ENCODE measurements at places on chromosomes 16 and 17.

- no peak for DNase-seq
Measured at GRCh38 chr16:53563426-53563825, 60.4 kb upstream of the AKTIP start.

- no peak for DNase-seq
Measured at GRCh38 chr17:68197091-68197996, 50.5 kb upstream of the AMZ2 start.

- no peak for DNase-seq
Measured at GRCh38 chr17:75103601-75104554, 5.9 kb upstream of the ARMC7 start.

- DNase-seq = no peak
Measured at GRCh38 chr16:50273888-50274325, 7.6 kb downstream of the ADCY7 start.

DNA sequence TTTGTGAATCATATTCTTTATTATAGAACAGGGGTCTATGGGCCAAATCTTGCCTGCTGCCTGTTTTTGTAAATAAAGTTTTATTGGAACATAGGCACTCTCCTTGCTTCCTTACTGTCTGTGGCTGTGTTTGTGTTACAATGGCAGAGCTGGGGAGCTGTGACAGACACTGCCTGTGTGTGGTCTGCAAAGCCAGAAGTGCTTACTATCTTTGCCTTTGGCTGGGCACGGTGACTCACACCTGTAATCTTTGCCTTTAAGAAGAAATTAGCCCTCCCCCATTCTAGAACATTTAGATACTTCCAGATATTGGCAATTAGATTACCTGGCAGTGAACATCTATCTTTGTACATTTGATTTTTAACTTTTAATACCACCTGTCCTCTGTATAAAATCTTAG lies 308.3 kb downstream of the FOXL1 start:
- DNase-seq = peak; percentile 22

GRCh38 chr17:19733953-19734526 lies 14.1 kb downstream of the ALDH3A1 start:
- DNase-seq = no peak

- peak; percentile 98 for DNase-seq
Measured at GRCh38 chr17:42436391-42436790, 13.3 kb upstream of the CAVIN1 start.

DNA sequence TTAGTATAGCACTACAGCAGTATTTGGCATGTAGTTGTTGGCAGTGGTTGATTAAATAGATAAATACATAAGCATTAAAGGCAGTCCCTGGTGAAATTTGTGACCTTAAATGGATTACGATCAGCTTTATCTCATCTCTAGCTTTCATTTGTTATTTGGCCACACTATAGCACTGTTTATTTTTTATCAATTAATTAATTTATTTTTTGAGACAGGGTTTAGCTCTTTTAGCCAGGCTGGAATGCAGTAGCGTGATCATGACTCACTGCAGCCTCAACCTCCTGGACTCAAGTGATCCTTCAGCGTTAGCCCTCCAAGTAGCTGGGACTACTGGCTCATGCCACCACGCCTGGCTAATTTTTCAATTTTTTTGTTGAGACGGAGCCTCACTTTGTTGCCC lies 18.7 kb upstream of the ARHGAP17 start:
- DNase-seq = peak; percentile 91

DNA sequence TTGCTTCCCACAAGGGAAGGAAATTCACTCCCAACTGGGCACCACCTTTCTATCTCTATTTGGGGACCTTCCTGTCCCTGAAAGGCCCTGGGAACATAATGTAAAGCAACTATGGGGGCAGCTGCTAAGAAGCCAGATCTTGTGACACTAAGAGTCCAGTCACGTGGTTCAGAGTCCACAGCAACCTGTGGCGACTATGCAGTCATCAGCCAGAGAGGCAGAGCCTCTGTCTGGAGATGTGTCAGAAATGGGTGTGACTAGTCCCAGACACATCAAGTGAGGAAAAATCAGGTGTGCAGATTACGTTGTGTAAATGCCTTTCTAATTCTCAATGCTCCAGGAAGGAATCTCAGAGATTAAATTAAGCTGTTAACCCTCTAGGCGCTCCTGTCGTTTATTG lies 26.6 kb upstream of the SKAP1 start:
- no peak for DNase-seq

DNA sequence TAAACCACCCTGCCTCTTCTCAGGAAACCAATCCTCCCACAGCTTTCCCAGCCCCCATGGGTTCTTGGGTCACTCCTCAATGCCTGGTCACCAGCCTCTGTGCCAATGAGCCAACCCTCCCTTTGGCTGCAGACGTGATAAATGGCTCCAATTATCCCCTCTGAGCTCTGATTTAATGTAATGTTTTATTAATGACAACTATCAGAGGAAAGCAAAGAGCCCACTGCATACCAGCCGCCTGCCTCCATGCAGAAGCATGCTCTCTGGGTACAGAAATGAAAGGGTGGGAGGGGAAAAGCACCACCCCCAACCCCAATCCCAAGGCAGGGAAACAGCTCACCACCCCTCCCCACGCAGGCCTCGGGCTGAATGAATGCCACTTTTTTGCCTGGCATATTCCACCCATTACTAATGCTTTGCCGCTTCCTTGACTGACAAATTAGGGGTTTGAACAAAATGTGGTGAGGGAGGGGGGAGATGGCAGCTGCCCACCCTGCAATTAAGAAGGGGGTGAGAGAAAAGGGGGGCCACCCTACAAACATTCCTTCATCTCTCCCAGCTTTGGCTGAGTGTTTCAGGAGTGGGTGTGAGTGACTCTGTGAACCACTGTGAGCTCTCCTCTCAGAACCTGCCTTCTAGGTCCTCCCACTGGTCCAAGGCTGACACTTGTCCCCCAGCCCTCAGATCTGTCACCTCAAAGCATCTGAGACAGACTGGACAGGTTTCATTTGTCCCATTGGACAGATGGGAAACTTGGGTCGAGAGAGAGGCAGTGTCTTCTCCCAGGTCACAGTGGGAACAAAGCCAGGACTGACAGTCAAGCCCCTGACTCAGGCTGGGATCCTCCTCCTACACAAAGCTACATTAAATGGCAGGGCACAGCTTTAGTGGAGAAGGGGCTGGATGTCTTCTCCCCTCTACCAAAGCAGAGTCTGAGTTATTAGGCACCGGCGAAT lies 161.5 kb downstream of the TMEM132E start:
- no peak for DNase-seq

GRCh38 chr17:73551759-73552158 lies 92.5 kb downstream of the SDK2 start:
- no peak for DNase-seq

DNA sequence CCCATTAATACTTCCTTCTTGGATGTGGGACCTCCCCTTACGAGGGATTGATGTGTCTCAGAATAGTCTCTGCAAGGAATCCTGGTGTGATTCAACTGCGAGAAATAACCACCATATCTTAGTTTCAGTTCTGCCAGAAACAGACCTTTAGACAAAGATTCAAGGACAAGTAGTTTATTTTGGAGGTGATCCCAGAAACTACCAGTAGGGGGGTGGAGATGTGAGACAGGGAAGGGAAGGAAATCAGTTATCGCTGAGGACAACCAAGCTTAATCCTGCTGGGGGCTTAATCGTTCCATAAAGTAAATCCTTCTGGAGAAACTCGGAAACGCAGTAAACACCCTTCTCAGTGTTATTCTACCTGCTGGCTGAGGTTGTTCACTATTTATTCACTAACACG lies 5.0 kb upstream of the SDR42E1 start:
- DNase-seq = peak; percentile 24

GRCh38 chr17:29572691-29573557 lies 4.4 kb downstream of the TP53I13 start:
- DNase-seq = peak; percentile 47

DNA sequence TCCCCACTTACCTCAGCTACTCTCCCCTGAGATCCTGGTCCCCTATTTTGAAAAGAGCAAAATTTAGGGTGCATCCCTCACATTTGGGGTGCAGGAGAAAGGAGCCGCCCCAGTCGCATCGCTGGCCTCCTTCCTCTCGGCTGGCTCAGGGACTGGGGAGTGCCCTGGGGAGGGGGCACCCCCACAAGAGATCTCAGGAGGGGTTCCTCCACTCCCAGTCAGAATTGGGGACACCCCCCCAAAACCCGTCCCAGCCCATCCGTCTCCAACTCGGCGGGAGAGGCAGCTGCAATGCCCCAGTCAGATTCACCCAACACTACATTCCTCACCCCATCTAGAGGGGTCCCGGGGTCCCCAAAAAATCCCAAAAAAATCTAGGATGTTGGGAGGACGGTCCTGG lies 3.5 kb upstream of the BCL6B start:
- DNase-seq = no peak

GRCh38 chr16:83143788-83144187 lies 517.0 kb downstream of the CDH13 start:
- DNase-seq = peak; percentile 74

- DNase-seq = no peak
Measured at GRCh38 chr16:26649381-26650045, 417.2 kb upstream of the C16orf82 start.

DNA sequence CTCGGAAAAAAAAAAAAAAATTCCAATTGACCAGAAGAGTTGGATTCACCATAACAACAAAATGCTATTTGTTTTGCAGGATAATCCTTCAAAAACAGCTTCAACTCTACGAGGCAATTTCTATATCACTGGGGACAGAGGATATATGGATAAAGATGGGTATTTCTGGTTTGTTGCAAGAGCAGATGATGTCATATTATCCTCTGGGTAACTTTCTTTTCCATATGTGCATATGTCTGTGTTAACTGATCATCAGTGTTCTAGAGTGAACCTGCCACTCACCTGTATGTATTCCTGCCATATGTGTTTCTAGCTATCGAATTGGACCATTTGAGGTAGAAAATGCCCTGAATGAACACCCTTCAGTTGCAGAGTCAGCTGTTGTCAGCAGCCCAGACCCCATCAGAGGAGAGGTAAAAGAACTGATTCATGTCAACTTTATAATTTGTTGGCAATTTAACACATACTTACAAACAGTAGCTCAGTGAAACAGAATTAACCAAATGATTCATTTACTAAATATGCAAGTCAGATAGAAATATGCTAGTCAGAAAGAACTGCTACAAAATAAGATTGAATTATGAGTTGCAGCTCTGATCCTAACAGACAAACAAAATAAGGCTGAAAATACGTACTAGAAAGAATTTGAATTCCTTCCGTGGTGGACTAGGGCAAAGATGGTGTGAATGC lies 14.2 kb downstream of the ERI2 start:
- no peak for DNase-seq

- DNase-seq = no peak
Measured at GRCh38 chr17:32813021-32813420, 63.9 kb downstream of the MYO1D start.

GRCh38 chr17:6303664-6304063 lies 131.3 kb downstream of the AIPL1 start:
- peak; percentile 33 for DNase-seq

- DNase-seq = no peak
Measured at GRCh38 chr16:23876256-23876896, 40.6 kb downstream of the PRKCB start.

DNA sequence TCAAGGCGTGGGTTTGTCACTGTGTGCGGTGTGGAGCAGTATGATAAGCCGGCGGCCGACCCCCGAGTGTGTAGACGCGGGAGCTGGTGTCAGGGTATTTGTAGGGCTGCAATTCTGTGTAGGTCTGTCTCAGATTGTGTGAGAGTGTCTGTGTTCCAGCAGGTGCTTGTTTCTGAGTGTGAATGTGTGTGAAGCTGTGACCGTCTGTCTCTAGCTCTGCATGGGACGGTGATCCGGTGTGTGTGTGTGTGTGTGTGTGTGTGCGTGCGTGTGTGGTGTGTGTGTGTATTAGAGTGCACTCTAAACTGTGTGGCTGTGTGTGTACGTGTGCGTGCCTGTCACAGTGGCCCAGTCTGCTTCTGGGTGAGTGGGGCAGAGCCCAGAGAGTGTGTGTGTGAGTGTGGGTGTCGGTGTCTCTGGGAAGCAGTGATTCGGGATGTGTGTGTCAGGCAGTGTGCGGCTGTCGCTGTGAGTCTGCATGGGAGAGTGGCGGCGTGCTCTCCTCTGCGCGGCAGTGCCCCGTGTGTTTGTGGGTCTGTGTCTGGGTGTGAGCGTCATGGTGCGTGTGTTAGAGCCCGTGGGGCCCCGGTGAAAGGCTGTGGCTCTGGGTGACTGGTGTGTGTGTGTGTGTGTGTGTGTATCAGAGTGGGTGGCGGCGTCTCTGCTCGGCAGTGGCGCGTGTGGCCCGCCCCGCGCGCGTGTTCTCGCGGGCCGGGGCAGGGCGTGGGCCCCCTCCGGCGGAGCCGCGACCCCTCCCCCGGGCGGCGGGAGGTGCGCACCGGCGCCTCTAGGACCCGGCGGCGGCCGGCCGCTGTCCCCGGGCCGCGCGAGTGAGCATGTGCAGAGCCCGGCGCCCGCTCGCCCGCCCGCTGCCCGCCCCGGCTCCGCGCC lies at the start of gene WSCD1:
Gene WSCD1 (plus strand): TSS at position 841 of the 891 bp plus-strand sequence. CDS start 10,280 bp downstream, outside the sequence.
- no peak for DNase-seq

DNA sequence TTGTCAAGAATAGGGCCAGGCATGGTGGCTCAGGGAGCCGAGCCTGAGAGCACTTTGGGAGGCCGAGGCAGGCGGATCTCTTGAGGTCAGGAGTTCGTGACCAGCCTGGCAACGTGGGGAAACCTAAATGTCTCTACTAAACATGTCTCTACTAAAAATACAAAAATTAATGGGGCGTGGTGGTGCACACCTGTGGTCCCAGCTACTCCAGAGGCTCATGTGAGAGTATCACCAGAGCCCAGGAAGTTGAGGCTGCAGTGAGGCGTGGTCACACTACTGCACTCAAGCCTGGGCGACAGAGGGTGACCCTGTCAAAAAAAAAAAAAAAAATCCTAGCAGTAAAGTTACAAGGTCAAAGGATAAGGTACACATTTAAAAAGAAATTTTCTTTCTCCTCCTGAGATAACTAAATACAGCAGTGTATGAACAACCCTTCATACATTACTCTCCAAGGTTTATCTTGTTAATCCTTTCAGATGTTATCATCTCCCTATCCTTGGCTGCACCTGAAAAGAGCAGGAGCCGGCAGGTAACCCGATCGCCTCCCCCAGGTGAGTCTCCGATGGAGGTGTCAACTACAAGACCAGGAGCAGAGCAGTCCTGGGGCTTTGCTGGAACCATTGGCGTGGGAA lies 122.3 kb downstream of the GOSR1 start:
- DNase-seq = no peak

- no peak for DNase-seq
Measured at GRCh38 chr17:77231076-77231871, 90.5 kb downstream of the SEC14L1 start.

GRCh38 chr17:77045441-77046041 lies 95.2 kb upstream of the SEC14L1 start:
- peak; percentile 51 for DNase-seq
